Activated T-cell treated with anti-CD3 and anti-CD28 coated beads, Interleukin-2, amount 50 U/mL, for 4 hours (primary cell): ENCODE measurements at places on chromosomes 16 and 17.

DNA sequence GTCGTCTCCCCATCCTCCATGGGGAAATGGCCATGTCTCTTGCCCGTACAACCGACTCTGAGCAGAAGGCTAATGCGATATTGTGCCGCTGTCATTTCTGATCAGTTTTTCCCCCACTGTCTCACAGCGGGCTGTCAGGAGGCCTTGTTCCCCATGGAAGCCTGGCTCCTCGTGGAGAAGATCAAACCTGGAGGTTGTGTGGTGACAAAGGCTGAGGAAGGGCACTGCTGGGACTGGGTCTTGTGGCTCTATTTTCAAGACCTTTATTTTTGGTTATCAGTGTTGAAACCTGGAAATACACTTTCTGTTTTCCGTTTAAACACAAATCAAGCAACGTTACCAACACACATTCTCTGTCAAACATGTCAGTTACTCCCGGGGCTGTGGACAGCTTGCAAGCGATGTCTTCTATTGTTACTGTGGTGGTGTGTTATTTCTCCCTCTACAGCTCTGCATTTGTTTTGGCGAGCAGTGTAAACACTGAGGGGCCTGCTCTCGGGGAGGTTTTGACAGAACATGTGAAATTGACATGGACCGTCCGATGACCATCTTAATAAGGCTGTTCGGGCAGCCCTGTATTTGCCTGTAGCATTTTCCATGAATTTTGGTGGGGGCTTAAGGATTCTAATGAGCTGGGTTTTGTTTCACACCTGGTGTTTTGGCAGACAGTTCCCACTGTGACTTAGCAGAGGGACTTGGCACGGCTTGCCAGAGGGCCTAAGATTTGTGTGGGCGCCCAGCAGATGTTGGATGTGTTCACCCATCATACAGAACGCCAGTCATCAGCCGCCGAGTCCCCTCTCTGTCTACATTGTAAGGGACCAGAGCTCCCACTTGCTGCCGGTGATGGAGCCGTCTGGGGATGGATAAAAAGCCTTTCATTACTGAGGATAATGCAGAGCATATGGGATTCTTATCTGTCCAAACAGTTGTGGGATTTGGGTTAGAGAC, 12.5 kb downstream of the RBFOX1 start:
- DNase-seq: no peak

DNA sequence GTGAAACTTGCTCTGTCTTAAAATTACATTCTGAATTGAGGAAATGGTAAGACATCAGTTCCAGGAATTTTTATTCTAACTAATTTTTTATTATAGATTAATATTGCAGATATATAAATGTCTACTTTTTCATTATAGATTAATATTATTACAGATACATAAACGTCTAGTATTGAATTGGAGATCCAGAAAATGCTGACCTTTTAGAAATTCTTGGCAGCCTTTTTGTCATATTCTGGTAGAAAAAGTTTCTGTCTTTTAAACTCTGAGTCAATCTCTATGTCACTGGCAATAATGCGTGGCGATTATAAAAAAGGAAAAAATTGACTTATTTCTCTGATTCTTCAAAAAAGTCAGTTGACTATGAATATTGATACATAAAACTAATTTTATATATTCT, 8.7 kb downstream of the ERCC4 start:
- no peak for DNase-seq

GRCh38 chr16:74709441-74709877, 8.8 kb upstream of the MLKL start:
- peak; percentile 81 for DNase-seq

DNA sequence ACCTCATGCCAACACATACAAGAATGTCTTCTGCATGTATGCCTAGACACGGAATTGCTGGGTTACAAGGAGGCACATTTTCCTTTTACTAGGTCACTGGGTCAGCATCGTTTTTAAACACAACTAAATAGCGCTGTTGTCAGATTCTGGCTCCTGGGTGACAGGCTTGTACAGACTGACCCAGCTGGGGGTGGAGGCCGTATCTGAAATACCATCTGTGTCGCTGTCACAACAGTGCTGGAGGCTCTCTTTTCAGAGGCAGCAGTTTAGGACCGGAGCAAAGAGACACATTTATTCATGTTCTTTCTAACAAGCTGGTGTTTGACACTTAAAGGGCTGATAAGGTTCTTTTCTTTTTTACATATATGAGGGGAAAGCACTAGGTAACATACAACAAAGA, 403.0 kb upstream of the ASIC2 start:
- DNase-seq: no peak

DNA sequence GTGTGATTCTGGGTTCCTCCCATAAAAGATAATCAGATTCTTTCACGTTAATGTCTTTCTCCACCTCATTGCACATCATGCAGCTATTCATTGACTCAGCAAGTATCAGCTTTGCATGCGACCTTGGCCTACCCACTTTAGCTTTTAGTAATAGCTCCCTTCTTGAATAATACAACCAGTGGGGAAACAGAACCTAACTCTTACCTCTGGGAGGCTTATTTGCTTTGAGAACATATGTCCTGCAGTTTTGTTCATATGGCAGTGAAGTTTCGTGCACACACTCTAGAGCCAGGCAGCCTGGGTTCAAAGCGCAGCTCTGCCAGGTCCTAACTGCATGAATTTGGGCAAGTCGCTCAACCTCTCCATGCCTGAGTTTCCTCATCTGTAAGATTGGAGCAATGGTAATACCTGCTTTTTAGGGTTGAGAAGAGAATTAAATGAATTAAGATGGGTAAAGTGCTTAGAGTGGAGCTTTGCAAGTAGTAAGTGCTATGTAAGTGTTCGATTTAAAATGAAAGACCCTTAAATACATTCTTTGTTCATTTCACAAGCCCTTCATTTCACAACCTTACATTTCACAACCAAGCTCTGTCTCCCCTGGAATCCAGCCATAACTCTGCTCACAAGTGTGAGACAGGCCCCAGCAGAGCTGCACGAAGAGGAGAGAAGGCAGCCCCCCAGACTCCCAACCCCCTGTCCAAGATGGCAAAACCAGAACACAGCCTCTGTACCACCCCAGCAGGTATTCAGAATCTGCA, 29.3 kb downstream of the MAPT start:
- no peak for DNase-seq

- DNase-seq: no peak
Observed at GRCh38 chr17:40794466-40794865, 5.3 kb downstream of the KRT28 start.

GRCh38 chr16:2785101-2785991, 2.0 kb downstream of the PRSS33 start:
- peak; percentile 30 for DNase-seq

- DNase-seq: no peak
Observed at GRCh38 chr17:6168296-6168695, 98.1 kb downstream of the WSCD1 start.

- DNase-seq: no peak
Observed at GRCh38 chr17:79971651-79972050, 64.0 kb downstream of the TBC1D16 start.

DNA sequence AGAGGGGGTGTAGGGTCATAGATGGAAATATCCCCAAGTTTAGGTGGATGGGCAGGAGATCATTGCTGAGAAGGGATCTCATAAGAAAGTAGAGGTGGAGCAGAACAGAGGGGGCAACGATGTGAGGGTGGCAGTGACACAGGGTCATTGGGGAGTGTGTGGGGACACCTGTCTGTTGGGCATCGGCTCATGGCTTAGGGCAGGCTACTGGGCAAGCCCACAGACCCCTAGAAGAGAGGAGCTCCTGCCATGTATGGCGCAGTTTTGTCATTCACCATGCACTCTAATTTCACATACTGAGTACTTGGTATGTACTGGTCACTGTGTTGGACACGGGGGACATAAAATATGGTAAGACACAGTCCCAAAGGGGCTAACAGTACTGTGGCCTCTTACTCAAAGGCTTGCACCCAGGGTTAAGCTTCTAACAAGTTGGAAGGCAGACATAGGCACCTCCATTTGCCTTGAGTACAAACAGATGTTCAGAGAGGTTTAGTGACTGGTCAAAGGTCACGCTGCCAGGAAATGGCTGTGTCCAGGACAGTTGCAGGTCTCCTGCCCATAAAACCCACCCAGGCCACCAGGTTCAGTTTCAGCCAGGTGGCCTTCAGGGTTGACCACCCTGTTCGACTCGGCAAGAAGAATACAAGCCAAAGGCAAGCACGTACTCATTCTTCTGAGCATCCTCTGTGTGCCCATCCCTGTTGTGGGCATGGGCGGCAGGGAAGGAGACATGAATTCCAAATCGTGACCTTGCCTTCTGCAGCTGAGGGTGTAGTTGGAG, 580.2 kb downstream of the KCNJ18 start:
- no peak for DNase-seq

DNA sequence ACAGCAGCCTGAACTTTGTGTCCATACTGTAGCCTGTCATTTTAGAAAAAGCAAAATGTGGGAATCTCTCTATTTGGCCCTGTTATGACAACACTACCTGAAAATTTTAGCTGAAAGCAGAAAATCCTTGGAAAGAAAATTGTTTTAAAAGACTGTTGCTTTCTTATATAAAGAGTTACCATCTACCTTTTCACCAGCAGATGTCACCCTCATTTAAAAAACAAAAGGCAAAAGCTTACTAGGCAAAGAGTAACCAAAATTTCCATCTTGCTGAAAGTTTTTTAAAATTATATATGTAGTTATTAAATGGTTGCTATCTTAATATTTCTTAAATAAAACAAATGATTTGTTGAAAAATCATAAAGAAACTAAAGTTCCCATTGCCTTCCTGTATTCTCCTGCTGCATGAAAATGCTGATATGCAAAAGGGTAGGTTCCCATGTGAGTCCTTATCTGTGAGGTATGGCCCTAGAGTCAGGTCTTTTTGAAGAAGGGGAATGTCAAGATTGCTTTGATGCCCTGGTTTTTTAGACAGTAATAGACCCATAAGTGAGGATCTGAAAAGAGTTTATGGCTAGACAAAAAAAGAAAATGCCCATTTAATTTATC, 61.0 kb downstream of the TNRC6C start:
- DNase-seq: no peak

- no peak for DNase-seq
Observed at GRCh38 chr17:21817791-21818364, 125.6 kb downstream of the KCNJ18 start.

- no peak for DNase-seq
Observed at GRCh38 chr16:82772215-82772614, 145.4 kb downstream of the CDH13 start.

DNA sequence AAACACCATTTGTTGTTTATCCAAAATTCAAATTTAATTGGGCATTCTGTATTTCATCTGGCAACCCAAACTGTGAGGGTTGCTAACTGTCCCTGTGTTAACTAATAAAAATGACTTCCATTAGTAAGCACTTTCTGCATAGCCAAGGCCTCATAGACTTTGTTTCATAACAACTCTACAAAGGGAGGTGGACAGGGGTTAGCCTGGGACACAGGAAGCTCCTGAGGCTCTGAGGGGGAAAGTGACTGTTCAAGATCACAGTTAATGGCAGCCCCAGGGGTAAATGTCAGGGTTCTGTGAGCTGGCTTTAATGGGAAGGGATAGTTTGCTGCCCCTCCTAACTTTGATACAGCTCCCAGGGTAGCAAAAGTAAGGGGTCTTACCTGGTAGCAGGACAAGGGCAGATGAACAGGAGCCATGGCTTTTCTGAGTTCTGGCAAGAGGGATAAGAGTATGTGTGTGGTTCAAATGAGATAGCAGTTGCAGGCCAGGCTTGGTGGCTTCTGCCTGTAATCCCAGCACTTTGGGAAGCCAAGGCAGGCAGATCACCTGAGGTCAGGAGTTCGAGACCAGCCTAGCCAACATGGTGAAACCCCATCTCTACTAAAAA, 2.2 kb downstream of the HEATR9 start:
- DNase-seq: no peak

- no peak for DNase-seq
Observed at GRCh38 chr17:37360632-37361031, 15.2 kb upstream of the C17orf78 start.

DNA sequence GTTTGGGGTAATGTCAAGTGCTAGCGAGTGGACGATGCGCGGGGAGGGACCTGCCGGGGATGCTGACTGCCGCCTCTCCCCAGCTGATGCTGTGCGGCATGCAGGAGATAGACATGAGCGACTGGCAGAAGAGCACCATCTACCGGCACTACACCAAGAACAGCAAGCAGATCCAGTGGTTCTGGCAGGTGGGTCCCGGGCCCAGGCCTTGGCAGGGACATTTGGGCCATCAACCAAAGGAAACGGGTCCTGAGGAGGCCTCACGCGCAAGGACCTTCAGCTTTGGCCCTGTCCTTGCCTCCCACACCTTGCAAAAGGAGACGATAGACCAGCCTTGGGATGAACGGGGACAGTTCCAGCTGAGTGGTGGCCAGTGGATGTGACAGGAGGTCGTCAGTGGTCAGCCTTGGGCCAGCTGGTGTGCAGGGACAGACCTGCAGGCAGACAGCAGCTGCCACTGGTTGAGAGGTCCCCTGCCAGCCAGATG, 13.6 kb upstream of the CLEC18A start:
- no peak for DNase-seq

DNA sequence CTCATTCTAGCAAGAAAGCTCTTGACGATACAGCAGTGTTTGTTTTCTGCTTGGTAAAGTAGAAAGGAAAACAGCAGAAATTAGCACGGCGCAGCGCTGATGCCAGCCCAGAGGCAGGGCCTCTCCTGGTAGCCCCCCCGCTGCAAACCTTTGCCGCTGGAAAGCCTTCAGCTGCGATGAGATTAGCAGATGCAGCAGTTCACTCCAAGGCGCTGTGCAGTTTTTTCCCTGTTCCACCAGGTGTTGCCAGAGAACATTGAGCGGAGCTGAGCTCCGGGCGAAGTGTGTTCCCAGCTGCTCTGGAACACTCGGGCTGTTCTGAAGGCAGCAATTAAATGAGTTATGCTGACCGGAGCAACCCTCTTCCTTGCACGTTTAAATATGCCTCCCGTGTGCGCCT, 72.5 kb downstream of the RBFOX1 start:
- no peak for DNase-seq

DNA sequence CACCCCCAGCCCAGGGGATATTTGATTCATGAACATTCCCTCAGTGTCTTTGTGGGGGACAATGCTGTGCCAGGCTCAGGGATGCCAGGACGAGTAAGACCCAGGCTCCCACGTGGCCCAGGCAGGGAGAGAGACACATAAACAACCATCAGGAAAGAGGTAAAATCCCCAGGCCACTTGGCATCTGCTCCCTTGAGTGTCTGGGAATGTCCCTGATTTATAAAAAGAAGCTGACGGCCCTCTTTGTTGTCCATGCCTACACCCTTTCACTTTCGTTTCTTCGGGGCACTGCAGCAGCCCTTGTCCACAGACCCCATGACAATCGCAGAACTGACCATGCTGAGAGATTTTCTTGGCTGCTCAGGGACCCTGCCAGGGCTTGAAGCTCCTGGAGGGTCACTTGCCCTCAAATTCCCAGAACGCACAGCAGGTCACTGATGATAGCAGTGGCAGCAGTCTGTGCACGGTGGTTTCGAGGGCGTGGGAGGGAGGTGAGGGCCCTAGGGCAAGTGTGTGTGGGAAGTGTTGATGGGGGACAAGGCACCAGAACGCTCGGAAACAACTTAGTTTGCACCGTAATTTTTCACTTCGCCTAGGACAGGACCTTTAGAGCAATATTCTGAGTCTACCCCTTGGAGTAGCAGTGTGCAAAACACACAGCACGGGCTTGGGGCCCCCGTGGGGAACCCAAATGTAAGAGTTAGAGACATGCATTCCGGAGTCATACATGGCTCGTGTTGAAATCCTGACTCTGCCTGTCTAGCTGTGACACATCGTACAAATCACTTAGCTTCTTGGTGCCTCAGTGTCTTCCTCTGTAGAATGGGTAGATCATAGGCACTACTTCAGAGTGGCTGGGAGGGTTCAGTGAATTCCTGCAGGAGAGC, 4.7 kb downstream of the NOD2 start:
- DNase-seq: peak; percentile 40
